Stimulated activated CD4-positive, alpha-beta T cell treated with anti-CD3 and anti-CD28 coated beads, Interleukin-1b, Interleukin-23, amount 100 ng/mL, for 1 hour (primary cell): ENCODE measurements at places on chromosomes 2 and 18.

- no peak for DNase-seq
These were observed 310.3 kb upstream of the CYP26B1 start for GRCh38 chr2:72457801-72458516.

DNA sequence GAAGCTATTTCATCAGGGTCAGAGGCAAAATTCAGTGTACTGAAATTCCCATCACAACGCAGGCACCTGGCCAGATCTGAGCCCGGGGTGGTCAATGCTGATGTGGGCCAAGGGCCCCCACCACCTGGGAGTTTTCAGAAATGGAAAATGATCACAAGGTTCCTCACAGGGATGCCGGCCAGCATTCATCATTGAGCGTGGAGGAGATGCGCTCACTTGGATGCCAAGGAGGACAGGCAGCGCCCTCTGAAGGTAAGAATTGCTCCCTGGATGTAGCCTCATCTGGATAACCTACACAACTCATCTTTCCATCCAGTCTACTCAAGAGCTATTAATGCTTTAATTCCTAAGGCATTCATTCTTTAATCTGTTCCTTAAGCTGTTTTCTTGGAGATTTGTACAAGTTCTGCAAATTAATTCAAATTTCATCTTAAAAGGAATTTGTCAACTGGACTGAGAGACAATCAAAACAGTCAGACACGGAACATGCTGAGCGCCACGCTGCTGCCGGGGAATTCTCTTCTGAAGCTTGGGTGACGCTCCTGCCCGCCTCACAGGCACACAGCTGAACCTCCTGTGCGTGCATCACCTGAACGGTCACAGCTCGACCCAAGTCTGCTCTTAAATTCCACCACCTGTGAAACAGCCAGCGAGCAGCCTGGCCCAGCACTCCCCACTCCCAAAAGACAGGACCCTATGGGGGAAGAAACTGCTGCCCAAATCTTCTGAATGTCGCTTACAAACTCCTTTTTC is 206.7 kb downstream of the HDAC4 start:
- no peak for DNase-seq

DNA sequence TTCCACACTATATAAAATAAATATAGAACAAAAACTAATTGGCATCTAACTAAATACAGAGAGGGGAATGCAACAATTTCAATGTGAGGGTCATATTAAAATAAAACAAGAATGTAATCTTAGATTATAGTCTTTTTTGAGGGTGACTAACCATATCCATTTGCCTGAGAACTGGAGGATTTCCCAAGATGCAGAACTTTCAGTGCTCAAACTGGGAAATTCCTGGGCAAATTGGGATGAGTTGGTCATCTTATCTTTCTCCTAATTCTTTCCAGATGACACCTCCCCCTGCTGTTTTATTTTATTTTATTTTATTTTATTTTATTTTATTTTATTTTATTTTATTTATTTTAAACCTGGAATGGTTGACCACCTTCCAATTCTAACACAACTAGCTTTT is 846.2 kb downstream of the SLC4A3 start:
- no peak for DNase-seq

DNA sequence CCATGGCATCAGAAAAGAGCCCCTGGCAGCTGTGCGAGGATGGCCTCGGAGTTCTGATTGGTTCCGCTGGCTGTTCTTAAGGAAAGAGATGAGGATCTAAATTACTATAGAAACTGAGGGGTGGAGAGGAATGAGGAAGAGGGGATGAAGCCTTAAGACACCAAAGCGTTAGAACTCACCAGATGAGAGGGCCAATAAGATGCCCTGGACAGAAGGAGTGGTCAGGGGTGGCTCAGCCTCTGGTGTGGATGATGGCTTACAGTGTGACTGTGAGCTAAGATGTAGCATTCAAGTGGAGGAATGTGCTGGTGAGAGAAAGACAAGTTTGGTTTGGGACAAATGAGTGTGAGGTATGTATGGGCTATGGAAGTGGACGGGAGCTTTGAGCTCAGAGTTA is 97.8 kb downstream of the ZFP36L2 start:
- DNase-seq: no peak

- DNase-seq: no peak
These were observed 118.5 kb upstream of the HS6ST1 start for GRCh38 chr2:128437204-128437565.

DNA sequence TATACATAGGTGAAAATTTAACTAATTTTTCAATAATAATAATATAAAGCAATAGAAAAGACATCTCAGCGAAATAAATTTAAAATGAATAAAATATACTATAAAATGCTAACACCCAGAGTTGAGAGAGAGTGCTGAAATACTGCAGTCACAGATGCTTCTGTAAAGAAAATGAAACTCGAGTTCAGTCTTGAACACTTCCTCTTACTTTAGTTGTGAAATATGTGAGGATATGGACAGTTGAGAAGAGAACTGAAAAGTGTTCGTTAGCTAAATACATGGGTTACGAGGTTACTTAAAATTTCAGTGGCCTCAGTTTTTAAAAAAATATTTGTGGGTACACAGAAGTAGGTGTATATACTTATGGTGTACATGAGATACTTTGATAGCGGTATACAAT is 106.8 kb downstream of the DNAH7 start:
- DNase-seq: no peak

DNA sequence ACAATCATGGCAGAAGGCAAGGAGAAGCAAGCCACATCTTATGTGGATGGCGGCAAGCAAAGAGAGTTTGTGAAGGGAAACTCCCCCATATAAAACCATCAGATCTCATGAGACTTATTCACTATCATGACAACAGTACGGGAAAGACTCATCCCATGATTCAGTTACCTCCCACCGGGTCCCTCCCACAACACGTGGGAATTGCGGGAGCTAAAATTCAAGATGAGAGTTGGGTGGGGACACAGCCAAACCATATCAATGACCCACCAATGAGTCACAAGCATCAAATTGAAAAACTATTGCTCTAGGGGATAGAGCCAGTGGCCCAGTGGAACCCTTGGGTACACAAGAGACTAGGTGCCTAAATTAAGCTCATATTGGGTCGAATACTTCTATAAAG is 157.4 kb downstream of the FBXO15 start:
- DNase-seq: no peak

GRCh38 chr2:23699580-23699925 is 227.4 kb downstream of the ATAD2B start:
- DNase-seq: no peak

DNA sequence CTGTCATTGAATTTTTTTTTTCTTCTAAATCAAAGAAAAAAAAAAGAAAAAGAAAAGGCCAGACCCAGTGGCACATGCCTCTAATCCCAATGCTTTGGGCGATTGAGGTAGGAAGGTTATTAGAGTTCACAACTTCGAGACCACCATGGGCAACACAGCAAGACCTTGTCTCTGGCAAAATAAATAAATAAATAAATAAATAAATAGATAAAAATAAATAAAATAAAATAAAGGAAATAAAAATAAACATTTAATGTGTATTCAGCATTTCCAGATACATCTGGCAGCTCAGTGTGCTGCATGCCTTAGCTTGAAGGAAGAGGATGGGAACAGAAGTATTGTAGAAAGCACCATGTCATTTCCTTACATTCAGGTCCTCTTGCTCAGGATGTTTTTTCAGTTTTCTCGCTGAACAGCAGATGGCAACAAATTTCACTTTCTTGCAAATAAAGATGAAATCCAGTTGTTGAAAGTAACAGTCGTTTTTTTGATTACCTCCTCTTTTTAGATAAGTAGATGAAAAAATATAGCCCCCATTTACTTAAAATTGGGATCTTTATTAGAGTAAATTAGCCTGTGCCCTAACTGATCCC is 25.7 kb upstream of the FAM178B start:
- DNase-seq: no peak

GRCh38 chr18:75016025-75016717 is 192.8 kb downstream of the PTGR3 start:
- no peak for DNase-seq

GRCh38 chr2:185152186-185152585 is 553.9 kb downstream of the ZNF804A start:
- no peak for DNase-seq

DNA sequence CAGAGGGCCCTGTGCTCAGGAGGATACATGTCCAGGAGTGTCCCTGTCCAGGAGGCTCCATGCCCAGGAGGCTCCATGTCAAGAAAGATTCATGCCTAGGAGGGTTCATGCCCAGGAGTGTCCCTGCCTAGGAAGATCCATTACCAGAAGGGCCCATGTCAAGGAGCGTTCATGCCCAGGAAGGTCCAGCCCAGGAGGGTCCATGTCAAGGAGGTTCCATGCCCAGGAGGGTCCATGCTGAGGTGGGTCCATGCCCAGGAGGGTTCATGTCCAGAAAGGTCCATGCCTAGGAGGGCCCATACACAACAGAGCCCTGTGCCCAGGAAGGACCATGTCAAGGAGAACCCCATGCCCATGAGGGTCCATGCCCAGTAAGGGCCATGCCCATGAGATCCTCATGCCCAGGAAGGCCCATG is 7.0 kb downstream of the GPR35 start:
- no peak for DNase-seq

- no peak for DNase-seq
These were observed 57.1 kb upstream of the CD302 start for GRCh38 chr2:159855143-159855542.

DNA sequence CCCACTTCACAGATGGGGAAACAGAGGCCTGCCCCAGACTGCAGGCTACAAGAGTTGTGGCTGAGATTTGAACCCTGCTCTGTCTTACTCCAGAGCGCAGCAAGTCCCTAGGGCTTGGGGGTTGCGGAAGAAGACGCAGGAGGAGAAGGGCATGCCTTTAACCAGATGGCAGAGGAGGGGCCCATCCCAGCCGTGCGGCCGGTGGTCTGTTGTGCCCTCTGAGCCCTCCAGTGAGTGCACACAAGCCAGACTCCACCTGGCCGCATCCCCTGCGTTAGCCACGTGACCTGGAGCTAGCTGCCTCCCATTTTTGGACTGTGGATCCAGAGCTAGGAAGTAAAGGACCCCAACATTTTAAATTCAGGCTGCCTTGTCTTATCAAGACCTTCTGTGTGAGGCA is 2.8 kb downstream of the KCNIP3 start:
- DNase-seq: no peak

GRCh38 chr2:44679584-44679983 is 261.9 kb upstream of the SIX3 start:
- no peak for DNase-seq

DNA sequence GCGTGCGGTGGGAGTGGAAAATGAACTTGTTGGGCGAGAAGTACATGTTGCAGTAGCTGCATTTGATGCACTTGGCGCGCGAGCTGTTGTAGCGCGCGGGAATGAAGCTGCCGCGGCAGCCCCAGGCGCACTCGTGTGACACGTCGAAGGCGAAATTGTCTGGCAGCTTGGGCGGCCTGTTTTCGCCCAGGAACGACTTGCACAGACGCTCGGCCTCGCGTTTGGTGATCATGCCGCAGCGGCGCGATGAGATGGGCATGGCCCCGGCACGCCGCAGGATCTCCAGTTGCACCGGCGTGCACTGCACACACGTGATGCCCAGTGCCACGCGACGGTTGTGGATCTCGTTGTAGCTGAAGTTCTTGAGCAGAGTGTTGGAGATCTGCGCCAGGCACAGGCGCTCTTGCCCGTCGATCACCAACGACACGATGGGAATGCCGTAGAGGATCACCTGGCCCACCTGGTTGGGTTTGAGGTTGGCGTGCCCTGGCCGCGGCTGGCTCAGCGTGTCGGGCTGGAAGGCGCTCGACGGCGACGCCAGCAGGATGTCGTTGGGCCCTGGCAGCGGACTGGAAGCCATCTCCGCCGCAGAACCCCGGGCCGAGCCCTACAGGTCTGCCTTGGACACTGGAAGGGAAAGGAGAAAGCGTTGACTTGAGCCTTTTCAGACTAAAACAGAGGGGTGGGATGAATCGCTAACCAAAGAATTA is 2.7 kb downstream of the SKOR2 start:
- no peak for DNase-seq

GRCh38 chr2:153575171-153575853 is 96.8 kb upstream of the RPRM start:
- no peak for DNase-seq

- no peak for DNase-seq
These were observed 226.7 kb downstream of the NCKAP5 start for GRCh38 chr2:133341575-133341974.

GRCh38 chr2:156340377-156340776 is 7.9 kb upstream of the NR4A2 start:
- no peak for DNase-seq

DNA sequence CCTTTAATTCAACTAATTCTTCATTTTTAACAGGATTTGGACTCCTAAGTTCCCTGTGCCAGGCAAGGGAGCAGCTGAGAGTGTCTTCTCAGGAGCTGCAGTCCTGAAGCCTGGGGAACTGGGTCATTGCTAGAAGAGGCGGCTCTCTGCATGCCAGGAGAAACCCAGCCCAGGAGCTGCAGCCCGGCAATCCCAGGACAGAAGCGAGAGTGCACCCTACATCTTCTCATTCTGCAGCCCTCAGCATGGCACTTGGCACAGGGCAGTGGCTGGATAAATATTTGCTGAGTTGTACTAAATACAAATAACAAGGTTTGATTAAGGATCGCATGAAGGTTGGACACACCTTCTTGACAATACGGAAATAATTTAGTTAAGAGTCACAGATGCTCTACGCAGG is 244.9 kb upstream of the PXDN start:
- DNase-seq: no peak

DNA sequence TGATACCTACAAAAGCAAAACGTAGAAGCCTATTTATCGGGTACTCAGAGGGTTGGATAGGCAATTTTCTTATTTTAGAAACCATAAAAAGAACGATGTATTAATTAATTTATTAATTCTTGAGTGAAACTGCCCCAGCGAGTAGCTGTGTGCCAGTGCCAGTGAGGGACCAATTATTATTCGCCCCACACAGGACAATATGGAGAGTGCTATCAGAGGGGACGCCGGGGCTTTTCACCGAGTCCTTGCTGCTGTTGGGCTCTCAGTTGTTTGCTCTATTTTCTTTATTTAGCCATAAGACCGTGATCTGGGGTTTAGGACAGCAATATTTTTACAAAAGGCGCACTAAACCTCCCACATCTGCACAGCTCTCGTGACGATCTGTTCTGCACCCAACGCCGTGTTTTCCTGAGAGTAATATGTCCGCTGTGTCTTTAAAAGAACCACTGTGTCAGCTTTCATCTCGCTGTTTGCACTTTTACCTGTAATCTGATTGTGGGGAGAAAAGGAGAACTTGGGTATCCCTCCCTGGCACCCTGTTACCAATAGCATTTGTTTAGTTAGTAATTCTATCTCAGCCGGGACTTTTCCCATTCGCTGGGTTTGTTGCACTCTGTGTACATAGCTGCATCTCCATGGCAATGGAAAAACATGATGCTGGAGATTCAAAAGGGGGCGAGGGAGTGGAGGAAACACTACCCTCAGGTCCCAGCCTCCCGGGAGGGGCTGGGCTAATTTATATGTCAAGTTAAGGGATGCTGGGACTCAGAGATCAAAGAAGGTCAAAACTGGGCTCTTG is 30.1 kb upstream of the ZNF516 start:
- no peak for DNase-seq

- no peak for DNase-seq
These were observed 284.3 kb downstream of the CYP26B1 start for GRCh38 chr2:71863396-71863795.

GRCh38 chr2:124702777-124703176 is 677.7 kb downstream of the CNTNAP5 start:
- no peak for DNase-seq

- no peak for DNase-seq
These were observed 60.9 kb downstream of the LDLRAD4 start for GRCh38 chr18:13279181-13280069.
